ENCODE measurements at places on chromosomes 7 and 10. TPM values are rescaled to one million over a fixed set of nuclear protein-coding genes. Genes with fewer than 3 reads are reported as not detected.
A peak's percentile ranks its signal among the peaks of the same experiment; 100 is the strongest.

GRCh38 chr7:50502947-50503346 is 52.8 kb upstream of the FIGNL1 start:
- H3K4me3 ChIP-seq = no peak overlapping the region
- H3K27ac ChIP-seq = no peak overlapping the region
- peaks cover 5% of the 10 kb centered on the region for H3K27me3 ChIP-seq
- no peaks in the 10 kb centered on the region for H3K36me3 ChIP-seq
- DNase-seq = peak; percentile 21

- DNase-seq = peak; percentile 48
- no peak overlapping the region for H3K27ac ChIP-seq
- no peaks in the 10 kb centered on the region for H3K4me1 ChIP-seq
- H3K36me3 ChIP-seq = no peaks in the 10 kb centered on the region
- no peaks in the 10 kb centered on the region for H3K27me3 ChIP-seq
Observed at GRCh38 chr10:69130251-69130650, 6.3 kb downstream of the VPS26A start.

GRCh38 chr7:70771451-70771850 is 360.5 kb upstream of the GALNT17 start:
- no peak overlapping the region for H3K4me3 ChIP-seq
- H3K4me1 ChIP-seq = no peaks in the 10 kb centered on the region
- H3K36me3 ChIP-seq = peaks cover 3% of the 10 kb centered on the region
- no peak overlapping the region for H3K27ac ChIP-seq
- no peaks in the 10 kb centered on the region for H3K27me3 ChIP-seq
- DNase-seq = peak; percentile 14

DNA sequence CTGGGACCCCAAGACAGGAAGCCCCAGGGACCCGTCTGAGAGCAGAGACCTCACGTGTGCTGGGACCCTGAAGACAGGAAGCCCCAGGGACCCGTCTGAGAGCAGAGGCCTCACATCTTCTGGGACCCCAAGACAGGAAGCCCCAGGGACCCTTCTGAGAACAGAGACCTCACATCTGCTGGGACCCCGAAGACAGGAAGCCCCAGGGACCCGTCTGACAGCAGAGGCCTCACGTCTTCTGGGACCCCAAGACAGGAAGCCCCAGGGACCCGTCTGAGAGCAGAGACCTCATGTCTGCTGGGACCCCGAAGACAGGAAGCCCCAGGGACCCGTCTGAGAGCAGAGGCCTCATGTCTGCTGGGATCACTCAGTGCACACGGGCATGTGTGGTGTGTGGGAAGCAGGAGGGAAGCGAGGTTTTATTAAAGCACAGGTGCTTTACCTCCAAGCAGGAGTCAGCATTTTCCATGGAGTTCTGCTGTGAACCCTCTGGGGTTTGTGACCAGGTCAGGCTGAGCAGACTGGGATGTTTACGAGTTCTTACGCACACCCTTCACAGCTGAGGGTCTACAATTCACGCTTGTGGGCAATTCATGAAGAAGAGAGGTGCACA is 590.6 kb downstream of the DNAJB6 start:
- no peaks in the 10 kb centered on the region for H3K4me1 ChIP-seq
- no peak overlapping the region for H3K4me3 ChIP-seq
- H3K27me3 ChIP-seq = no peaks in the 10 kb centered on the region
- no peak for DNase-seq
- no peak overlapping the region for H3K27ac ChIP-seq

The NPC1L1 gene
- total RNA-seq = under 0.01 TPM

DNA sequence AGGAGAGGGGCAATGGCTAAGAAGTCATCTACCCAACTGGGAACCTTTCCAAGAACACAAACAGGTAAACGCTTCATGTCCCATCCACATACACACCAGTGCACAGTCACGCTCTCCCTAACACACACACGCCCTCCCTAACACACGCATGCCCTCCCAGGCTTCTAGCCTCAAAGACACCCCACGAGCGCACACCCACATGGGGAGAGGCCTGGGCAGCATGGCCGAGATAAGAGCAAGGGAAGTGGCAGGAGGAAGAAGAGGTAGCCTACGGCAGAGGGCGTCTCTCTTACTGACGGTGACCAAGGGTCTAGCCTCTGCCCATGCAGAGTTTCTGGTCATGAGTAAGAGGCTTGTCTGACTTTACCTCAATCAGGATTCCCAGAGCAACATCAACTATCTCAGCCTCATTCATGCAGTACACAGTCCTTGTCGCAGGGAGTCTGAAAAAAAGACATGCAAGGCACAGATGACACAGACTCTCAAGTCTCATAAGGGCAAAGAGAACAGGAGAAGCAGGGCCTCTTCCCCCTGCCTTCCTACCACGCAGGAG is 3.1 kb downstream of the CYREN start:
- H3K4me1 ChIP-seq = peaks cover 14% of the 10 kb centered on the region
- no peak overlapping the region for H3K27ac ChIP-seq
- no peak overlapping the region for H3K4me3 ChIP-seq
- no peak for DNase-seq
- H3K36me3 ChIP-seq = peaks cover 33% of the 10 kb centered on the region

The IKZF5 gene
- 3.1 TPM for total RNA-seq

DNA sequence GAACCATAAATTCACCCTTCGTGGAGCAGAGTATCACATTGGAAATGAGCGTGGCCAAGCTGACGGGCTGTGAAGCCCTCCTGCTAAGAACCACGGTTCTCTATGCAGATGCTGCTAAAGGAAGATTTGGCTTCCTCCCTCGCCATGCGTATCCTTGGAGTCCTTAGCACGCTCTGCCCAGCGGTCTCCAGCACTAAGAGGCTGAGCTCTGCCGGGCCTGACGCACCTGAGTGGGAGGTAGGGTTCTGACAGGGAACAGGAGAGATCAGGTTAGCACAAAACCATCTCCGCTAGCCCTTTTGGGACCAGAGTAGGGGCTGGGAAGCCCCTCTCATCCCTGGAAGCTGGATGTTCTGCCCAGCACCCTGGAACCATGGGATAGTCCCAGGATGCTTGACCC is 225.8 kb downstream of the KCNMA1 start:
- no peaks in the 10 kb centered on the region for H3K36me3 ChIP-seq
- H3K4me1 ChIP-seq = peaks cover 23% of the 10 kb centered on the region
- no peak for DNase-seq
- no peak overlapping the region for H3K27ac ChIP-seq
- no peak overlapping the region for H3K4me3 ChIP-seq

The TMEM176A gene
- 61.1 TPM for total RNA-seq

The INSIG1 gene
- total RNA-seq = 353 TPM

DNA sequence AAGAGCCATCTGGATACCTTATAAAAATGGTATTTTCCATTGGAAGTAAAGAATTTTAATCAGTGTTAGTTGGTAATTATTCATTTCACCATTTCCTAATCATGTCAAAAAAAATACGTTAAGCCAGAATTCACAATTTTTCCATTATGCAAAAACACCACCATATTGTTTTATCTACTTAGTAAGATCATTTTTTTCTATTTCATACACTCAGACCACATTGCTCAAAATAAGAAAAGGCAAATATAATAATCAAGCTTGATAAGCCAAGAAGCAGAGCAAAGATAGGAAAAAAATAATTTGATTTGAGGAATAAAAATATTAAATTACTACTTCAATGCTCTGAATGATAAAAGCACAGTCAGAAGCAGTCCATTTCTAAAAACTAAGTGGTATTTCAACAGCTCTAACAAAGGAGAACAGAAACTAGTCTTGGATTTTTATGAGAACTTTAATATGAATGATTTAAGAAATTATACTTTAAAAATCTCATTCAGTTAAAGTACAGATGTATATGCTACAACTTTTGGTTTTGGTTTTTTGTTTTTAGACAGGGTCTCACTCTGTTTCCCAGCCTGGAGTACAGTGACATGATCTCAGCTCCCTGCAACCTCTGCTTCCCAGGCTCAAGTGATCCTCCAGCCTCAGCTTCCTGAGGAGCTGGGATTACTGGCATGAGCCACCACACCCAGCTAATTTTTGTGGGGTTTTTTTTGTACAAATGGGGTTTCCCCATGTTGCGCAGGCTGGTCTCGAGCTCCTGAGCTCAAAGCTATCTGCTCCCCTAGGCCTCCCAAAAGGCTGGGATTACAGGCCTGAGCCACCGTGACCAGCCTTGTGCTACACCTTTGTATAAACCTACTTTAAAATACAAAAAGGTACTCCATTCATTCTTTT is 46.6 kb downstream of the LRRN3 start:
- peak overlapping the region; percentile 8 for H3K27ac ChIP-seq
- no peaks in the 10 kb centered on the region for H3K36me3 ChIP-seq
- DNase-seq = peak; percentile 10
- H3K4me3 ChIP-seq = no peak overlapping the region
- peaks cover 3% of the 10 kb centered on the region for H3K4me1 ChIP-seq

The ADAMTS14 gene
- 1.8 TPM for total RNA-seq

DNA sequence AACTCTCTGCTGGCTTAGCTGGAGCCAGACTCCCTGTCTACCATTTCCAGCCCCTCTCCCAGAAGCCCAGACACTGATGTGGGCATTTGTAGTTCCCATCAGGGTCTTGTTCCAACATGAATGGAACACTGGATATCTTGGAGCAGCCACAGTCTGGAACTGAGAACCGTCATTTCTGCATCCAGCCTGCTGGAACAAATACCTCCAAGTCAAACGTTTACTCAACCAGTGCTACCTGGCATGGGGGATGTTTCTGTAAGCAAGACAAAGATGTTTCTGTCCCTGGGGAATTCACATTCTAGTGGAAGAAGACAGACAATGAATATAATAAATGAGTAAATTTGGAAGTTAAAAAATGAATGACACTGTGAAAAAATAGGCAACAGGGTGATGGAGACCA is 70.8 kb upstream of the ZNF438 start:
- H3K4me3 ChIP-seq = no peak overlapping the region
- H3K4me1 ChIP-seq = peaks cover 7% of the 10 kb centered on the region
- H3K27me3 ChIP-seq = no peaks in the 10 kb centered on the region
- DNase-seq = no peak

- H3K36me3 ChIP-seq = peaks cover 13% of the 10 kb centered on the region
- DNase-seq = no peak
- H3K4me3 ChIP-seq = peak overlapping the region; percentile 66
Observed at GRCh38 chr7:44122529-44122928, 819 bp downstream of the POLD2 start.

The FXYD4 gene
- total RNA-seq = not detected

The HOXA13 gene
- total RNA-seq = not detected

The AGAP5 gene
- total RNA-seq = 3.1 TPM

- H3K36me3 ChIP-seq = no peaks in the 10 kb centered on the region
- H3K4me3 ChIP-seq = no peak overlapping the region
- no peaks in the 10 kb centered on the region for H3K27me3 ChIP-seq
- no peak for DNase-seq
Observed at GRCh38 chr7:53001221-53001620, 34.2 kb upstream of the POM121L12 start.

GRCh38 chr10:43407148-43407575 is 1.8 kb downstream of the HNRNPF start:
- H3K27ac ChIP-seq = peak overlapping the region; percentile 100
- no peaks in the 10 kb centered on the region for H3K36me3 ChIP-seq
- DNase-seq = peak; percentile 53
- no peaks in the 10 kb centered on the region for H3K27me3 ChIP-seq
- peaks cover 3% of the 10 kb centered on the region for H3K4me1 ChIP-seq

Data from fibroblast of lung (primary cell).